ENCODE measurements at places on chromosomes 12 and 14. TPM values are rescaled to one million over a fixed set of nuclear protein-coding genes. Genes with fewer than 3 reads are reported as not detected.

LIN7A gene
- under 0.01 TPM for total RNA-seq

DNA sequence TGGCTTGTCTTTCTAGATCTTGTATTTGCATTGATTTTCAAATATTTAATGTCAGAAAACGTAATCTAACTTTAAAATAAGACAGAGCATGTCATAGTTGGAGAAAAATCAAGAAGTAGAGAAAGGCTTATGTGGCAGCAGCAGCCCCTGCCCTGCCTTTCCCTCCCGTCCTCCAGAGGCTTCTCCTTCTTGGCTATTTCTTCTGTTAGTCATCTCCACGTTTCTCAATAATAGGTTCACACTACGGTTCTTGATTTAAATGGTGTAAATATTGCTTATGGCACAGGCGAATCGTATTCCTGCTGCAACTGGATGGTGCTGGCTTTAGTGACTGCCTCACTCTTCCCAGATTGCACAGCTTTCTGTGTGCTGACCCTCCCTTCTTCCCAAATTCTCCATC, 42.8 kb downstream of the SLC8B1 start:
- DNase-seq = no peak

ZNF891 gene
- total RNA-seq = 0.49 TPM

CLEC4D gene
- total RNA-seq = not detected

DNA sequence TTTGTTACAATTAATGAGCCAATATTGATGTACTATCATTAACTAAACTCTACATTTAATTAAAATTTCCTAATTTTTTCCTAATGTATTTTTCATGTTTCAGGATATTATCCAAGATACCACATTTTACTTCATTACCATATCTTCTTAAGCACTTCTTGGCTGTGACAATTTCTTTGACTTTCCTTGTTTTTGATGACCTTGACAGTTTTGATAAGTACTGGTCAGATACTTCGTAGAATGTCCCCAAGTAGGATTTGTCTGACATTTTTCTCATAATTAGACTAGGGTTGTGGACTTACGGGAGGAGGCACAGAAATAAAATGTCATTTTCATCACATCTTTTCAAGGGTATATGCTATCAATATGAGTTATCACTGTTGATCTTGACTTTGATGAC, 700.9 kb downstream of the BCL11B start:
- DNase-seq = no peak

- DNase-seq = peak; percentile 74
Measured at GRCh38 chr12:93813972-93814821, 137.0 kb downstream of the CRADD start.

- no peak for DNase-seq
Measured at GRCh38 chr12:79522257-79522988, 168.3 kb downstream of the PAWR start.

- no peak for DNase-seq
Measured at GRCh38 chr12:120879102-120879501, 25.1 kb downstream of the SPPL3 start.

PLXNC1 gene
- total RNA-seq = 0.24 TPM
